ENCODE measurements at places on chromosomes 4 and X. TPM values are rescaled to one million over a fixed set of nuclear protein-coding genes. Genes with fewer than 3 reads are reported as not detected.

Gene INTU
- 0.78 TPM for polyA plus RNA-seq

GRCh38 chrX:123740536-123740935, 7.7 kb upstream of the THOC2 start:
- no peak for DNase-seq

- DNase-seq, result no peak
Measured at GRCh38 chr4:30832639-30833038, 112.5 kb downstream of the PCDH7 start.

DNA sequence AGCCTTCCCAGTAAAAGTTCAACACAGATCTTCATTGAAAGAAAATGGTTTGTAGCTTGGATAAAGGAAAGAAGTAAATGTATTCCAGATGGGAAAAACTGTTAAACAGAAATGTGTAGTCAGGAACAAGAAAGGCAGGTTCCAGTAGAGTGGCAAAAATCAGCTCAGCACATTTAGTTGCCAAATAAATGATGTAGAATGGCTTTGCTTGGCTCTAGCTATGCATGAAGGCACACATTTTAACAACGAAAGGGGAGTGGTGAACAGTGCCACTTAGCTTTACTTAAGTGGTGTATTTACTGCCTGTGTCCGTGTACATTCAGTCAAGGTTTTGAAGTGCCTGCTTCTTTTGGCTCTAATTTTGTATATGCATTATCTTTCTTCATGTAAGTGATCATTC, 644.5 kb upstream of the ATOH1 start:
- no peak for DNase-seq

- DNase-seq, result no peak
Measured at GRCh38 chr4:165191814-165192499, 15.4 kb upstream of the KLHL2 start.

DNA sequence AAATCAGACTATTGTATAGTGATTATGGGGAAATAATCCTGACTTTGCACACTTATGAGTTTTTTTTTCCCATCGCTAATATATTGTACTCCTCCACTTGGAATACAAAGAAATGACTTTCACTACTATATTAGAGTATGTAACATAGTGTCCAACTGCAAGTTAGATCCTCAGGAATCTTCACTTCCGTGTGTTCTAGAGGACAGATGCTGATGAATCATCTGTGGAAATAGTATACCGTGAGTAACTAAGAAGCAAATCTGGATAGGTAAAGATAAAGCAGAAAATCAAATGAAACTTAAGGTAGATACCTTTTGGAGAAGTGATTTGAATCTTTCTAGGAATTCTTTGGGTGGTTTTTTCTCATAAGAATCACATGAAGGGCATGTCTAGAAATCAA, 8.3 kb downstream of the IL21 start:
- no peak for DNase-seq

Data from brain (organoid and tissue), 16 donors.